RPMI7951 (cell line): ENCODE measurements at places on chromosomes 1 and 21.

GRCh38 chr1:11342621-11343032 lies 69.6 kb downstream of the UBIAD1 start:
- no peak for DNase-seq

DNA sequence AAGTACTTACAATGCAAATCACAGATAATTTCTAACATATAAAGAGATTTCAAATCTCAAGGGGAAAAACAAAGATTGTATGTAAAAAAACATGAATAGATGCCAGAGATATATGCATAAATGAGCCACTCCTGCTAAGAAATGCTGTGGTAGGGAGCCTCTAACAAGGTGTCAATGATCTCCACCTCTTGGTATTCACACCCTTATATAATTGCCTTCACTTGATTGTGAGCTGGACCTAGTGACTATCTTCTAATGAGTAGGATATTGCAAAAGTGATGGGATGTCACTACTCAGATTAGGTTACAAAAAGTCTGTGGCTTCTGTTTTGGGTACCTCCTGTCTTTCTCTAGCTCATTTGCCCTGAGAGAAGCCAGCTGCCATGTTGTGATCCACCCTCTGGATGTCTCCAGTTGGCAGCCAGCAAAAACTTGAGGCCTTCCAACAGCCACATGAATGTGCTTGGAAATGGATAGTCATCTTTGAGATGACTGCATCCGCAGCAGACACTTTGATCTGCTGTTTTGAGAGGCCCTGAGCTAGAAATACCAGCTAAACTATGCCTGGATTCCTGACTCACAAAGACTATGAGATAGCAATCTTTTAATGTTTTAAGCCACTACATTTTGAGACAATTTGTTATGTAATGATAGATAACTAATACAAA lies 196.1 kb upstream of the FGGY start:
- DNase-seq = peak; percentile 88

- no peak for DNase-seq
Measured at GRCh38 chr1:151065089-151065645, 5.0 kb downstream of the MLLT11 start.

DNA sequence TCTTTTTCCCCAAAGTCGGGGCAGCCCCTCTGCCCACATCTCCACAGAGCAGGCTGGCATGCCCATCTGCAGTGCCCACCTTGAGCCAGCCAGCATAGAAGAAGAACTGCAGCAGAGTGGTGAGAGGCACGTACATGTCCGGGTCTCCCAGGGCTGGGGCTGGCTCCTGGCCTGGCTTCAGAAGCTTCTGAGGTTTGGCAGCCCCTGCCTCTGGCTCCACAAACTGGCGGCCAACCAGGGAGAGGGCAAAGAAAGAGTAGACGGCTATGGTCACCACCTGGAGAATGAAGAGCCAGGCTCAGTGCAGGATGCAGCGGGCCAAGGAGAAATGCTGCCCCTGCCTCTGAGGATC lies 3.0 kb downstream of the BEST4 start:
- no peak for DNase-seq

DNA sequence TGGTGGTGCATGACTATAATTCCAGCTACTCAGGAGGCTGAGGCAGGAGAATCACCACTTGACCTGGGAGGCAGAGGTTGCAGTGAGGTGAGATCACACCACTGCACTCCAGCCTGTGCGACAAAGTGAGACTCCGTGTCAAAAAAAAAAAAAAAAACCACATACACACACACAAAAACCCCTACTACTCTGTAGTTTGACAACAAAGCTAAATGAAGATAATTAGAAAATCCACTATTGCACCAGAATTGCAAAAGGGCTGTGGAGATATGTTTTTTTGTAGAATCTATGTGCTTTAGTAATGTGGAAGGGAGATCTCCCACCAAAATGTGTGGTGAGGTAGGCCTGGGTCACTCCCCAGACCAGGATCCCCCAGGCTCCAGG lies 32.2 kb upstream of the KHDRBS1 start:
- DNase-seq = no peak

DNA sequence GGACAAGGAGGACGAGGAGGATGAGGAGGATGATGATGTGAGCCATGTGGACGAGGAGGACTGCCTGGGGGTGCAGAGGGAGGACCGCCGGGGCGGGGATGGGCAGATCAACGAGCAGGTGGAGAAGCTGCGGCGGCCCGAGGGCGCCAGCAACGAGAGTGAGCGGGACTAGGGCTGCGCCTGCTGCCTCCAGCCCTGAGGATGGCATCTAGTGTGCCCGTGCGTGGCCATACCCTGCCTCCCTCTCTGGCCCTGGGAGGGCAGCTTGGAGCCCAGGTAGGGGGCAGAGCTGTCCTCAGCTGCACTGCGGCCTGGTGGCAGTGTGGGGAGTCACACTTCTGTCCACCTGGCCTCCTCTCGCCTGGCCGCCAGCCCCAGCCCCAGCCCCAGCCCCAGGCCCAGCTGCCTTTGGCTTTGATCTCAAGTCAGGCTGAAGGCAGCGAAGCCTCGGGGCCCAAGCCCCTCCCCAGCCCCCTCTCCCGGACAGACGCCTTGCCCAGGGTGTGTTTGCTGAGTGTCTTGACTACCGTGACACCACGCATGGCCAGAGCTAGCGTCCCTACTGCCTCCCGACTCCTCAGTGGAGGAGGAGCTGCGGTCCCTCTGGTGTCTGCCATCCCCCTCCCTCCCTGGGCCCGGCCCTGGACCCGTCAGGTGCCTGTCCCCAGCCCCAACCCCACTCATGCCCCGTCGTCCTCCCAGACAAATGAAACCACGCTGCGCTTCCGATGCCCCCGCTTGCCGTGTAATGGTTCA lies 155.2 kb downstream of the PEX14 start:
- DNase-seq = no peak

DNA sequence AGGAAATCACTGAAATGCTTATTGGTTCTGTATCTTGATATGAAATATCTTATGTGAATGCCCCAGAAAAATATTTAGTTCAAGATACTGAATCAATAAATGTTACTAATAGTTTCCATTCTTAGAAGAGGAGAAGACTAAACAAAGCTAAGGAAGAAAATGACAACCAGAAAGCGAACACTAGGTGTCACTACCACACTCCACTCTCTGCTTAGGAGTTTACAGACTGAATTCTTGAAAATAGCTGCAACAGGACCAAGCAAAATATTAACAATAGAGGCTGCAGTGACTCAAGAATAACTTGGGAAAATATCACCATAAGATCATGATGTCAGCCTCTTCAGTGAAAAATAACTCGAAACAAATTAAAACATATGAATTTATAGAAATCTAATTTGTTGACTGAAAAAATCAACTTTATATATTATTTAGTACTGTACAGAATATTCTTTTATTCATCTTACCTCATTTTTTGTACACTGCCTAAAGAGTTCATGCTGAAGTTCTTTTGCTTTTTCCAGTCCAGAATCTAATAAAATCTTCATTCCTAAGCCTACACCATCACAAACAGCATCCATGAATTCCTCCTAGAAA lies 61.6 kb downstream of the KIF14 start:
- DNase-seq = peak; percentile 36

DNA sequence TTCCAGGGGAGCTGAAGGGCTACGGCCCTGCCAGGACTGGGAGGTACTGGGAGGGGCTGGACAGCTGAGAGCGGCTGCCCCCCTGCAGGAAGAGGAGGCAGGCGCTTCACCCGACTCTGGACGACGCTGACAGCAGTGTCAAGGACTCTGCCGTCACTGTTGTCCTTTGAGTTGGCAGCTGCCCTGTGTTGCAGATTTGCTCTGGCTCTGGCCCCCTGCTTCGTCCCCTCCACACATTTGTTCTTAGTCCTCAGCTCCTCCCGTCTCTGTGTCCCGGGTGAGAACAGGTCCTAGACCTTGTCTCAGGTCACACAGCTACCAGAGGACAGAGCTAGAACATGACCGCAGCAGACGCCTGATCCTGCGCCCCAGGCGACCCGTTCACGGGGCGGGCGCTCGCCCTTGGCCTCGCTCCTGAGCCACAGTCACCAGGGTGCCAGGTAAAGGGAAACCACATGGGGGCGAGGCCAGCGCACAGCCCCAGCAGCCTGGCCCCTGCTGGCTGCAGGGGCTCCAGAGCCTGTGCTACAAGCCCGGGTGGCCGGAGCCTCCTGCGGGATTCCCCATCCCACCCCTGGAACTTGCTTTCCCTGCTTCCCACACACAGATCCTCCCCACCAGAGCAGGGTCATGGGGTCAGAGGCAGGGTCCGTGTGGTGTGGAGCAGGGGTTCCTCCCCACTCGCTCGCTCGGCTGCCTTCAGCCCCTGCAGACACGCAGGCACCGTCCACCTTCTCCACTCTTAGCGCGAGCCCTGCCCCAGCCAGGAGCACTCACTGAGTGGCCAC lies 10.7 kb upstream of the NPHP4 start:
- no peak for DNase-seq
